ENCODE measurements at places on chromosomes 4 and X.

DNA sequence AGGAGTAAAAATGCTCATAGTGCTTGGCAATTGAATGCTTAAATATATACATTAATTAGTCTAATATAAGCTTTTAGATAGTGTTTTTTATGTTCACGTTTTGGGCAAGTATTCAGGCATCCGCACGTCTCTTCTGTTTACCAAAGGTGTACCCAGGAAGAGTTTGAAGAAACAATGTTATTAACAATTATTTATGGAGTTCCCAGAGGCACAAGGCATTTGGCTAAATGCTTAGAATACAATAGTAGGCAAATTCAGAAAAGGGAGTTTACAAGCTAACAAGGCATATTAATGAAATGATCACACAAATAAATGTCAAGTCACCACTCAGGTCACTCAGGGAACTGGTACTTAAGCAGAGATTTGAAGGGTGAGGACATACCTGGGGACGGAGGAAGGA is 294.8 kb downstream of the TENM3 start:
- no peak for DNase-seq

DNA sequence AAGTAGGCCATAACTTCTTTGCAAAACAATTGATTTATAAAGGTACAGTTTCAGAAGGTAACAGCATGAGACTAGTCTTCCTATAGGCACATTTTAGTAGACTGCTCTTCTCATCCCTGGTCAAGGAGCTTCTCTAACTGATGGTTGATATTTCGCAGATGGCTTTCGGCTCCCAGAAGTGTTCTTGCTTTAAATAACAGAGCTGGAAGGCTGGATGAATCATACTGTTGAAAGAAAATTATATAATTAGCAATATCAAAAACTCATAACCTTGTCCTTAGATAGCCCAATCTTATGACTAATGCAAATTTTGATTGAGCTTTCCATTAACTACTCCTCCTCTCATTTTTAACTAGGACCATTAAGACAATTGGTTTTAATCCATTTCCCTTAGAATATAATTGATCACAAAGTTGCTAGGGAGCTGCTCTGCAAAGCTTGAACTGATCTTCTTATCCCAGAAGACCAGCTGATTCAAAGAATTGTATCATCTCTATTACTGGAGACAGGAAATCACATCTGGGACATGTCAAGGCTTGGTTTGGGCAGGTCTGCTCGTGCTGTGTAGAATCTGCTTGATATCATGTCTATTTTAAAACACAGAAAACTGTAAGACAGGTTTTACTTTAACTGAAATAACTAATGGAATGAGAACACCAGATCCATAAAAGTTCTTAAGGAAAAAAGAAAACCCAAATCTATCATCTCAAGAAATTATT is 38.6 kb downstream of the CENPU start:
- peak; percentile 12 for DNase-seq

- peak; percentile 89 for DNase-seq
Observed at GRCh38 chr4:143558823-143559756, 45.6 kb downstream of the SMARCA5 start.

GRCh38 chr4:15805583-15806517 is 27.7 kb downstream of the CD38 start:
- DNase-seq: peak; percentile 83

DNA sequence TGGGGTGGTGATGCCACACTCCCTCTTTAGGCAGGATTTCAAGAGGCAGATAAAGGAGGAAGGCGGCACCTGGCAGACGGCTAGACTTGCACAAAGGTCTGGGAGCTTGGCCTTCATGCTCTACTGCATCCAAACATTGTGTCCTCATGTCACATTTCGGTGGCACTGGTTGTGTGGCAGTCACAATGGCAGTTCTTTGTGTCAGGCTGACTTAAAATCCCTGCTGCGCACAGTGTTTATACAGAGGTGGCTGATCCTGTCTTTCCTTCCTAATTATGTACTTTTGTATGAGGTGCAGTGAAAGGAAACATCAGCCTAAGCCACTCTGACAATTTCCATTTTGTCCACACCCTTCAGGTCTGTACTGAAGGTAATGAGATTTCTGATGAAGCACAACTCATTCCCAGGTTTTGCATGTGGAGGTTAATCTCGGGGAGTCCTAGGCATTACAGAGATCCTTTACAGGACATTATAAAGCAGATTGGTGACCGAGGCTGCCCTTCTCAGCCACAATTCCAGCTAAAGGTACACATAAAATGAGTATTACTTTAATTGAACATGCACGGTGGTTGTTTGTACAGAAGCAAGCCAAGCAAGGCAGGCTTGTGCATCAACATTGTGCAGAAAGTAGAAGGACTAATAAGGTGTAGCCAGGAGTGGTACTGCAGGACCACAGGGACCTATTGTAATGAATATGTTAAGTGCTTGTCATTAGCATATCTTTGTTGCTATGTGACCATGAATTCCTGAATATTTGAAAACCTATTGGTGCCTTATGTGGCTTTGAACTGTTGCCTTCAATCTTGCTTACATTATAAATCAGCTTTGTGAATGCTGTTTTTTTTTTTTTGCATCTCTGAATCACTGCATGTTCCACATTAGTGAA is 147.6 kb downstream of the STK32B start:
- DNase-seq: peak; percentile 77
